ENCODE measurements at places on chromosomes 7 and 10.

DNA sequence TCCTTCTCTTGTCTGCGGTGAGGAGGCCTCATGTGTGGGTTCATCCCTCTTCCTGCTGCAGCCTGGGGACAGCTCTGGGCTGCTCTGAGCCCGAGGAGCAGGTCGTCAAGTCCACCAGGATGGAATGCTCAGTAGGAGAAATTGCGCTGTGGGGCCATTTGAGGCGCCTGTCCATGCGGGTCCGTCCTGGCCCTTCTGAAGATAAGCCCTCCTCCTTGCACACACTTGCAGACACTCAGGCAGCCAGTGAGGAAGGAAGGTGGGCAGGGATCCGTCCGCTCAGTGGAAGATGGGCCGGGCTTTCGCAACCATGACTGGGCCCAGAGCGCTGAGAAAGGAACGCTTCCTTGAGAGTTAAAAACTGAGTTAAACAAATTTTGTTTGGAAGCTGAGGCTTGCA lies 356.8 kb downstream of the GLRX3 start:
- DNase-seq: no peak

GRCh38 chr10:11746883-11747539 lies 4.8 kb downstream of the ECHDC3 start:
- no peak for DNase-seq

GRCh38 chr7:138838166-138838565 lies 40.2 kb upstream of the ATP6V0A4 start:
- no peak for DNase-seq

GRCh38 chr7:29216128-29216527 lies 21.6 kb downstream of the CHN2 start:
- no peak for DNase-seq

DNA sequence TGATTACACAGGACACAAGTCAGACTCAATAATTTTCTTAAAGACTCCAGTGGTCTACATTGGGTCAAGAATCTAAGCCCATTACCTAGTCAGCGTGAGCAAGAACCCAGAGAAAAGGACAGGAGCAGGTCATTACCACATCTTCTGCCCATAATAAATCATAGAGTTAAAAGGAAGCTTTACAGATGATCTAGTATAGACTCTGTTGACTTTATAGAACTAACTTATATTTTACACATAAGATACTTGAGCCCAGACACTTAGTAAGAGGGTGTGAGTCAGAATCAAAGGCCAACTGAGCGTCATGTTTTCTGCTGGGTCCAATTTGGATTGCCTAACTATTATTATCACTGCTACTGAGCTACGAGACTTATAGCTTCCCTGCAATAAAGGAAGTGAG lies 206.1 kb upstream of the NPSR1 start:
- DNase-seq: no peak

DNA sequence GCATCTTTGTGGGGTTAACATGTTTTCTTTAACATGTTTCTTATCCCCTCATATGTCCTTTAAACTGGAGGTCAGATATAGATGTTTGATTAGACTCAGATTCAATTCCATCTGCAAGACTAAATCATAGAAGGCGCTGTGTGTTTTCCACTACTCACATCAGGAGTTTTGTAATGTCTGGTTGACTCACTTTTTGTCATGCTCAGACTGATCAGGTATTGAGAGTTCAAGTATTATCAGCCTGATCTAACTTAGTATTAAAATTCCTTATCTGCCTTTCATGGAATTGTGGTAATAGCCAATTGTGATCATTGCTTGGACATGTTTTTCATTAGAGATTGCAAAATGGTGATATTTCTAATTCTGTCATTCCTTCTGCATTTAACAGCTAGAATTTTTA lies 30.2 kb downstream of the ENTPD7 start:
- no peak for DNase-seq

DNA sequence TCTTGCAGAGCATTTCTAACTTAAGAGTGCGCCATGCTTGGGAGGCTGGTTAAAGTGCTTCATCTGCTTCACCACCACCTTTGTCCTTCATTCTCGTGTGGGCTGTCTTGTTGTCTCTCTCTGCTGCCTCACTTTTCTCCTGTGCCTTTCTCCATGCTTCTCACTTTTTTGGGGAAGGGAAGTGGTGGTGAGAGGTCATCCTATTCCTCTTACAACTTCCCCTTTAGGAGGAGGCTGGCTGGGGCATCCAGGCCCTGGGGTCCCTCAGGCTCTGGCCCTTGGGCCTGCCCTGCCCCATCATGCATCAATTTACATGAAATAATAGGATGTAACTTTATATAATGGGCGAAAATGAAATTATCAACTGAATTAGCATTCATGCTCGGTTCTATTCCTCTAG lies 39.9 kb upstream of the PIP4K2A start:
- no peak for DNase-seq

DNA sequence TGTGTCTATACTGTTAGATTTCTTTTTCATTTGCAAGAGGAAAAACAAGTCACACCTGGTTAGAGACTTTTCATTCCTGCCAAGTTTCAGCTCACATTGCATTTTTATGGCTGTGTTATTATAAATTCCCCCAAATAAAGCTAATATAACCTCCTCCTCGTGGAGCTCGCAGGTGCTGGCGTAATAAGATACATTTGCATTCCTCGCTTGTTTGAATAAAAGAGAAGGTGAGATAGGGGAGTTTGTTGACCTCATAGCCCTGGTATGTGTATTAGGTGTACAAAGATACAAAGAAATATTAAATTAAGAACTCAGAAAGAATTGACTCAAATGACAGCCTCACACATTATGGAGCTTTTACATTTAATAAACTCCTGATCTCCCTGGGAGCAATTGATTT lies 257.7 kb upstream of the SP8 start:
- DNase-seq: no peak

DNA sequence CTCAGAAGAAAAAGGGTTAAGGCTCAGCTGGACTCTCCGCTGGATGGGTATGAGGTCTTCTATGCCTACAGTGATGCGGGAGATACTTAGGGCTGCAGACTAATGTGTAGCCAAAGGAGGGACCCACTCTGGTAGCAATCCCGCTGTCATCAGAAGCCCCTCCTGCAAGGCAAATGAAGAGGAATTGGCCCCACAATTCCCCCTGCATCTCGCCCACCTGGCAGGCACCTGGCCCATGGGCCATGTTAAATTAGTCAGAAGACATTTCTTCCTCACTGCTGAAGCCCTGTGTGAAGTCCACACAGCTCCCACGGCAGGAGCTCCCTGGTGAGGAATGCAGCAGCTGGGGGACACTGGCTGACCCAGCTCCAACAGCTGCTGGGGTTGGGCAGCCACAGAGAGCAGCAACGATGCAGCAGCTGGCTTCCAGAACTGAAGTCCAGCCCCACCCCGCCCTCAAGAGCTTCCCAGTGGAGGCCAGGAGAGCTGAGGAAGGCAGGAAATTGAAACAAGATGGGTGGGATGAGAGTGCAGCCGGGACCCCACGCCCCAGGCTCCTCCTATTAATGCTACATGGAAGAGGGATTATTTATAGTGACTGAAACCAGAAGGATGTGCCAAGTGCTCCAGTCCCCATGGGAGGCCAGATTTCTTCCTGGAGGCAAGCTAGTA lies 5.5 kb downstream of the VSTM4 start:
- DNase-seq: no peak

GRCh38 chr10:92395271-92395670 lies 104.3 kb downstream of the MARCHF5 start:
- DNase-seq: no peak

- no peak for DNase-seq
Observed at GRCh38 chr10:16819436-16819835, 2.2 kb upstream of the RSU1 start.

DNA sequence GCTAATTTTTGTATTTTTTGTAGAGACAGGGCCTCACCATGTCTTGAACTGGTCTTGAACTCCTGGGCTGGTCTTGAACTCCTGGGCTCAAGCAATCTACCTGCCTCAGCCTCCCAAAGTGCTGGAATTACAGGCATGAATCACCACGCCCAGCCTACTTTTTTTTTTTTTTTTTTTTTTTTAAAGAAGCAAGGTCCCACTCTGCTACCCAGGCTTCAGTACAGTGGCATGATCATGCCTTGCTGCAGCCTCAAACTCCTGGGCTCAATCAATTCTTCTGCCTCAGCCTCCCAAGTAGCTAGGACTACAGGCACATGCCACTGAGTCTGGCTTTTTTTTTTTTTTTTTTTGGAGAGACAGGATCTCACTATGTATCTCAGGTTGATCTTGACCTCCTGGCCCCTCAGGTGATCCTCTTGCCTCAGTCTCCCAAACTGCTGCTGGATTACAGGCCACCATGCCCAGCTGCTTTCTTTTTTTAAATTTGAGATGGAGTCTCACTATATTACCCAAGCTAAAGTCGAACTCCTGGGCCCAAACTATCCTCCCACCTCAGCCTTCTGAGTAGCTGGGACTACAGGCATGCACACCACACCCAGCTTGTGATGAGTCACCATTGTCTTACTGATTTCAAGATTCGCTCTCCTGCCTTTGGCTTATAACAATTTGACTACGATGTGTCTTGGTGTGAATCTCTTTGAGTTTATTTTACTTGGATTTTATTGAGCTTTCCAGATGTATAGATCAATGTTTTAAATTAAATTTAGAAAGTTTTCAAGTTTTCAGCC lies 9.0 kb downstream of the RPEL1 start:
- no peak for DNase-seq

DNA sequence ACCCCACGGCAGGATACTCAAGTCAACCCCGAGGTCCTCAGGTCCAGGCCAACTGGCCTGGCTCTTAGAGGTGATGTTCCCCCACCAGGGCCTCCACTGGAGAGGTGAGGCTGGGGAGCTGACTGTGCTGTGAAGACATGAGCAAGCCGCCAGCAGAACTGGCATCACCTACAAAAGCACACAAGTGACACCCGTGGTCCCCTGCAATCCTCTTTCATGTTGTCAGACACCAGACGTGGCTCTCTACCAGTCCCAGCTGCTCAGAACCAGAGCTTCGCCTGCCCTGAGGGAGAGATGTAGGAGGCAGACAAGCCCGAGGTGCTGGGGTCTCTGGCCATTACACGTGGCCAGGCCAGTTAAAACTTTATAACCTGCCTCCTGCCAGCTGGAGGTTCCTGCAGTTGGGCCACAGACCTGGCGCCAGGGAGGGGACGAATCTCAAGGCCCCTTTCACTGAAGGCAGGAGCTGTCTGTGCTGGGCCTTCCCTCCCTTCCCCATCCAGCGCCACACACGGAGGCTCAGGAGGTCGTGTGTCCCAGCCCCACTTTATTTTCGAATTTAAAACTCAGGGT lies 2.2 kb downstream of the COMTD1 start:
- no peak for DNase-seq

- no peak for DNase-seq
Observed at GRCh38 chr7:155468785-155469148, 10.8 kb downstream of the EN2 start.

DNA sequence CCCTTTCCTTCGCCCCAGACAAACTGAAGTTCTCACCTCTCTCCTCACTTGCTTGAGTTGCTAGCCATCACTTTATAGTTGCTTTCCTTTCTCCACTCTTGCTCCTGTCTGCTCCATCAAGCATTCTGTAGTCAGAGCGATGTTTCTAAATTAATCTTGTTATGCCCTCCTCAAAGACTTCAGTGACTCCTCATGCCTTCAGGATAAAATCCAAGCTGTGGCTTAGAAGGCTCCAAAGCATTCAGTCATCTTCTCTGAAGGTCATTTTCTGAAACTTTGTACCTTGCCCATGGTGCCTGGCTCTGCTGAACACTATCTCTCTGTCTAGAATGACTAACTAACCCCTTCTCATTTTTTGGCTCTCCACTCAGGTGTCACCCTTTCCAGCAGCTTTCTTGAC lies 222.4 kb upstream of the GRB10 start:
- no peak for DNase-seq

GRCh38 chr10:51522858-51523257 lies 176.5 kb downstream of the CSTF2T start:
- DNase-seq: no peak

DNA sequence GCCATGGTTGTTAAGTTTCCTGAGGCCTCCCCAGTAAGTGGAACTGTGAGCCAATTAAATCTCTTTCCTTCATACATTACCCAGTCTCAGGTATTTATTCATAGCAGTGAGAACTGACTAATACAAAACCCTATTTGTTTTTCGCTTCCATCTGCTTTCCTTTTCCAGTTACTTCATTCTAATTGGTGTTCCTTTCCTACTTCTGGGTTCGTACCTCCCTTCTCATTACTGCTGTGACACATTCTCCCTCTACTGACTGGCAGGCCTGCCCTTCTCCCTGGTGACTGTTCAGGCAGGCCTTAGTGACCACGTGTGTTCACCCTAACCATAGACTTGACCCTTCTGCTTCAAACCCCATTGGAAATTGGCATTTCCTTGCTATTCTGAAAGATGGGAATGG lies 37.7 kb downstream of the MTURN start:
- no peak for DNase-seq

- no peak for DNase-seq
Observed at GRCh38 chr7:139994356-139994755, 68.4 kb downstream of the PARP12 start.

DNA sequence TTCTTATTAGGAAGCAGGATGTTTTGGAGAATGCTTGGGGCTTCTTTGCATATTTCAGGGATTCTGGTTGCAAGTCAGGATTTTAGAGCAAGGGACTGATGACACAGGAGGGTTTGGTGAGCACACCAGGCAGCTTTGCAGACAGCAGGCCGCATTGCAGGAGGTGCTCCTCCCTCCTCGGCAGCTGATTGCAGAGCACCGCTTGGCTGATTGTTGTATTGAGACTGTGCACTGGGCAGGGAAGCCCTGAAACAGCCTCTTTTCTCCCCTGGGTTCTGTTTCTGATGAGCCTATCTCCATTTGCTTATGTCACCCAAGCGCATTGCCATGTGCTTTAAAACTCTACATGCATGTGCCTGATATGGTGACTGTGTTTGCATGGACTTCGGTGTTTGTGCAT lies 769.6 kb downstream of the GRID1 start:
- no peak for DNase-seq

Data from iPS DF 19.7 (cell line).